ENCODE measurements at places on chromosomes 1 and 21. TPM values are rescaled to one million over a fixed set of nuclear protein-coding genes. Genes with fewer than 3 reads are reported as not detected.

DNA sequence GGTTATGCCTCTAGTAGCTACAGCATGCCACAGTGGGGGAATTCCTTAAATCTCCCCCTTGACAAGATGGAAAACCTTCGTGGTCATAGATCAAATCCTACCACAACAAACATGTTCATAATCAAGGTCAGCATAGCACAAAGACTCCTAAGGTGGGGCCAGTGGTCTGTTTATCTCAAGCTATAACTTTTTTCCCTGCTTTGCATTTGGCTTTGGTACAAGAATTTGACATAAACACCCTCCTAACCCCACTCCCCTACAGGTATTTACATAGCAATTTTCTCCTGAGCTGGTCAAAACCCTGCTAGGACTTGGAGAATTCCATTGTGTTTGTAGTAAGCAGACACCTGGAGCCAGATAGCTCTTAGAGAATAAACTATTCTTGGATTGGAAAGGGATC is 58.5 kb downstream of the HIVEP3 start:
- DNase-seq, result no peak

The OR2M3 gene
- not detected for total RNA-seq

The LENEP gene
- 1.3 TPM for total RNA-seq

DNA sequence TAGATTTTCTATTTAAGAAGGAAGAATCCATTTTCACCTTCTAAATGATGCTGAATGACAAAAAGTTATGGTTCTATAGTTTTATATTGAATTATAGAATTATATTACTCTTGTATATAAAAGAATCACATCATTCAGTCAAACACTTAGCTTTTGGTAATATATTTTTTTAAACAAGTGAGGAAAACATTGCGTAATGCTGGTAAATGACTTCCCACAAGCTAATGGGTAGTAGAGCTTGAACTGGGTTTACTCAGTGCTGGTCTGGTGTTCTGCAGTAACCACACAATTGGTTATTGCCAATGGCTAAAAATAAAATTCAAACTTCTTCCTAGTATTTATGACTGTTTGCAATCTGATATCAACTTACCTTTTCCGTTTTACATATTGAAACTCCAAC is 10.6 kb upstream of the GIPC2 start:
- no peak for DNase-seq

The TP73 gene
- 1.4 TPM for total RNA-seq

DNA sequence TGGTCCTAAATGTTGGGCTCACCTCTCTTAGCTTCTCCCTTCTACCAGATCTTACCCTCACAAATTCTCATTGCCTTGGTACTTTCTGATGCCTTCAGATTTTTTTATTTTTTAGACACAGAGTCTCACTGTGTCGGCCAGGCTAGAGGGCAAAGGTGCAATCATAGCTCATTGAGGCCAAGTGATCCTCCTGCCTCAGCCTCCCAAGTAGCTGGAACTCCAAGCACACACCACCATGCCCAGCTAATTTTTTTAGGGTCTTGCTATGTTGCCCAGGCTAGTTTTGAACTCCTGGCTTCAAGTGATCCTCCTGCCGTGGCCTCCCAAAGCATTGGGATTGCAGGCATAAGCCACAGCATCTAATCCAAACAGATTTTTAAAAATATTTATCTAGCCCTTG is 69.4 kb downstream of the ZSWIM5 start:
- no peak for DNase-seq

The HIVEP3 gene
- total RNA-seq, result 8.9 TPM

- DNase-seq, result no peak
Observed at GRCh38 chr1:59094001-59094400, 202.9 kb upstream of the FGGY start.

The COL6A2 gene
- 986 TPM for total RNA-seq

The FAAH gene
- total RNA-seq, result 35.0 TPM

The KLF17 gene
- total RNA-seq, result not detected

Measured in mesothelial cell of epicardium (in vitro differentiated cells).